ENCODE measurements at places on chromosomes 4 and X.

DNA sequence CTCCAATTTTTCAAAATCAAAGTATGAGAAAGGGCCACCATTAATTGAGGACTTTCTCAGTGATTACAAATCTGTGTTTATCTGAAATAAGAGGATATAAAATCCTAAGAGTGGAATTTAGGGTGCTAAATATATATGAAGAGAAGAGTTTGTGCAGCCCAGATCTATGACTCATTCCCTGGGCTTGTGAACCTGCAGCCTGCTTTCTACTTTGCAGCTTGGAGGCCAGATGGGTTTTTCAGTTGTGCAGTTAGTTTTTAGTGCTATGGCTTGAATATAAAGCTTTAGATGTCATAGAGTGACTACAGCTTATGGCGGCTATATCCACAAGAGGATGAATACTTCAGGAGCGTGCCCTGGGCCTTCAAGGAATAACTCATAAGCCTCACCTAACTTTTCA is 1391.1 kb downstream of the FSTL5 start:
- no peak for DNase-seq

GRCh38 chr4:93018806-93019205 is 715.0 kb downstream of the GRID2 start:
- DNase-seq, result no peak

DNA sequence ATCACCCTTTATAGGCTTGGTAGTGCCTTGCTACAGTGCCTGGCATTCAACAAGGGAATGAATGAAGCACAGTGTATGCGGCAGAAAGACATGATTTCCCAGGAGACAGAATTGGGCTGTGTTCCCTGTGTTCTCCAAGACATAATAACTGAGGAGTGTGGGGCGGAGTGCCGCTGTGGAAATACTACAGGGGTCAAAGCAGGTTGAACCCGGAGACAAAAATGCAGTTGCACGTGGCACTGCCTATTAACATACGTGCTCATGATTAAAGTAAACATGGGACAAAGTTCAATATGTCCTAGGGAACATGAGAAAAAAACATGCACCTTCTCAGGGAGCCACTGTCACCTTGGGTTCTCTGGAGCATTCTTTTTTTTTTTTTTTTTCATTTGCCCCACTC is 820.8 kb downstream of the RPA4 start:
- no peak for DNase-seq

DNA sequence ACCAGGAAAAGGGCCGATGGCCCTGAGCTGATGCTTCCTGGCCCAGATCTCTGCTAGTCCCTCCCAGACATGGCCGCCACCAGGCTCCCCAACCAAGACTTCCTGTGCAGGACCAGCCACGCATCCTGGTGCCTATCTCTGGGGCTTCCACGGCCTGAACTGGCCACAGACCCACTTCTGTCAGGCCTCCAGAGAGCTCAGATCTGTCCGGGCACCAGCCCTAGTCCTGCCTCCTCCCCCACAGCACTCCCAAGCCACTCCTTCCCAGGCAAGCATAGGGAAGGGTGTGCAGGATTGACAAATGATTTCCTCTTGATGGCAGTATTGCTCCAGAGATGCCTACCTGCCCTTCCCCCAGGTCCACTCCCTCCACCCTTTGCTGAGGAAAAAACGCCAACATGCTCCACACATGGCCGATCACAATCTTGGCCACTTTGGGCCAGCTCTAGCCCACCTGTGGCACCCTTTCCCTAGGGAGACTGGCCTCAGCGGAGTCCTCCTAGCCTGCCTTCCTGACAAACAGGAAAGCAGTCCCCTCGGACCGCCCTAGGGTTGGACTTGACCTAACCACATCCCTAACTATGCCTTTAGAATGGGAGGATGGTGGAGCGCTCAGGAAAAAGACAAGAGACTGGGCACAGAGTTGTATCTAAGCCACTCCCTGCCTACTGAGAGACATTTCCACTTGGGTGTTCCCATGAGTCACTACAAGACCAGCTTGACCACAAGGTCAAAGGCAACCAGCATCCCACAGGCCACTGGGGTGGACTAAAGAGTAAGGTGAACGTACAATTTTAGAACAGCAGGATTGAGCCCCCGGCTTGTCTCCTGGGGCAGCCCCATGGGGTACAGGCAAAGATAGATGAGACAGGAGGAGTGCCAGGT is 277.5 kb upstream of the AGTR2 start:
- DNase-seq, result no peak

DNA sequence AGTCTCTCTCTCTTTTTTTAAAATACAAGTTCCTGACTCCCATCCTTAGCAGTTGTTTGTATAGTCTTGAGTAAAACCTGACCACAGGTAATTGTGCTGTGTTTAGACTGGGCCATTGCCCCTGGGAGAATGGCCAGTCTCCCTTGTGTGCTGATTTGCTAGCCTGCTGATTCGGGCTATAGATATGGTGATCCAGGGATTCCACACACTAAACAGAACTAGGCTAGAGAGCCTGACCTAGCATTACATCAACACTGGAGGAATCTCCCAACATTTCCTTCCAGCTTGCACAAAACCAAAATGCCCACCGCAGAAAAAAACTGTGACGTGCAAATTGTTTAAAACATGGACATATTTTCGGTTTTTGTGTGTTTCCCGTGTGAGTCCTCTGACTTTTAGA is 5.1 kb downstream of the UPRT start:
- no peak for DNase-seq

DNA sequence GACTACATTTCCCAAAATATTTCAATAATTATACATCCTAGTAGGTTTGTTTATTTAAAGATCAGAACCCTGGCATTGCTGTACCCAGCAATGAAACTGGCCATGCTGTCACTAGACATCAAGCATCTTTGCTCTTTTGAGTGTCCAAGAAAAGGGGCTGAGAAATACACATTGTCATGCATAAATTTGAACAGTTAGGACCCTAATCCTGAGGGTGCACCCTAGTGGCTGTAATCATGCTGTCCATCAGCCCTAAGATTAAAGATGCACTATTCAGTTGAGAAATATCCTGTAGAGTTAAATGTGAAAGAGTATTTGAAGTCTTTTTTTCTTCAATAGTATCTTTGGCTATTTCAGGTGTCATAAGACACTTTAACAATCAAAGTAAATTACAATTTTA is 108.8 kb downstream of the NFKB1 start:
- DNase-seq, result no peak

GRCh38 chr4:19983072-19983471 is 268.6 kb upstream of the SLIT2 start:
- no peak for DNase-seq

DNA sequence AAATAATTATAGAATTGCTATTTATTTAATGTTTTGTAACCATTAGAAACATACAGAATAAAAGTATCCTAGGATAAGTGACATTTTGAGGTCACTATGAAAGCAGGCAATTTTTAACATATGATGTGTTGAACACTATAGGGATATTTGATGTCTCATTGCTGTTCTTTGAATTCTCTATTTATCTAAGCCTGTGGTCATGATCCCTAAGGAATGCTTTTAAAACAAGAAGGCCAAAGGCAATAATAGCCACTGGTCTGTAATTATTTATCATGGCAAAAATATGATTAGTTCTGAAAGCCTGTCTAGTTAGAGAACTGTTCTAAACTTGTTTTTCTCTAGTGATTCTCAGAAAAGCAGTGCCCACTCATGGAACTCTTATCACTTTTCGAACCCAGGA is 186.6 kb downstream of the RPA4 start:
- DNase-seq, result no peak

- DNase-seq, result no peak
Observed at GRCh38 chr4:138519436-138519835, 277.3 kb upstream of the SLC7A11 start.

DNA sequence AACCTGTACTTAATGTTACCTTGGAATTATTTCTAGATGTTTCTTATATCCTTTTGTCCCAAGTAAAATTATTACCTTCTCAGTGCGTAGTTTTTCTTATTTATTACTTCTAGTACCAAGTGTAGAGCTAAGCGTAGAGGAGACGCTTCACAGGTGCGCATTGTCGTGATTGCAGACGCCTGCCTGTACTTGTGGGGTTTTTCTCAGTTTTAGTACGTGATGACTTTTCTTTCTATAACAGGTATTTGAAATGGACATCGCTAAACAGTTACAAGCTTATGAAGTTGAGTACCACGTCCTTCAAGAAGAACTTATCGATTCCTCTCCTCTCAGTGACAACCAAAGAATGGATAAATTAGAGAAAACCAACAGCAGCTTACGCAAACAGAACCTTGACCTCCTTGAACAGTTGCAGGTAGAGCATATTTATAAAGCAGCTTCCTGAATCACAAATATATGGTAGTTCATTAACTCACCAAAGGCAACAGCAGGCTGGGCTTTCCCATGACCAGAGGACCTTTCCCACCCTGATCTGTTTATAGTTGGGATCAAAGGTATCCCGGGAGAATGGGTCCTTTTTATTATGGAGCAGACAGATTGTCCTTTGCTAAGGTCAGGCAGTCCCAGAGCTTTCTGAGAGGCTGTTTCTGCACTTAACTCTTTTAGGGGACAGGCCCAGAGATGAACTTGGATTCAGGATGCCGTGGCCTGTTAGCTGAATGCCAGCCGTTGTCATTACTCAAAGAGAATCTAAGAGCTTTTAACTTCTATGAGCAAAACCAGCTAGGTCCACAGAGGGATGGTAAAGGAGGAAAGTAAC is 172.9 kb downstream of the PTTG2 start:
- no peak for DNase-seq

DNA sequence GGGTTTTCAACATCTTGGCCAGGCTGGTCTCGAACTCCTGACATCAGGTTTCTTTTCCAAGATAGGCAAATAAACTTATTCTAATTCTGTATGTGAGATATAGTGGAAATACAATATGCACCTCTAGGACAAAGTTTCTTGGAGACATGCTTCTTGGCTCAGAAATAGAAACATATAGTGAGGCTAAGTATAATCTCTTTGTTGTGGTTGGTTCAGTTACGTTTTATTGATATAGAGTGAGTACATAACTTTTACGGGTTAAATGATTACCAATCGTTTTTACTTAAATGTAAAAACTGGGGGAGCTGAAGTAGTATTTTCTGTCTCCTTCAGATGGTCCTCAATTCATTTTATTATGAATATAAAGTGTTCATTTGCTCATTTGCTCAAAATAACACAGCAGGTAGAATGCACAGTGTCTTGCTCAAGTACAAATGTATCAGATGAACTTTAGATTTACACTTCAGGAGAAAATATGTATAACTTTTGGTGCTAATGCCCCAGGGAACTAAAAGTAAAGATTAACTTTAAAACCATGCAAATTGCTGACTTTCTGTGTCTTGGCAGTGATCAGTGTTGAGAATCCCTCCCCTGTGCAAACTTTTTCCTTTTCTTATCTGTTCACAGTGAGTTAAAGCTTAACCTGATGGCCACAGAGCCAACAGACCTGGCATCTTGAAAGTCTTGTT is 77.6 kb downstream of the AFF1 start:
- DNase-seq, result no peak

DNA sequence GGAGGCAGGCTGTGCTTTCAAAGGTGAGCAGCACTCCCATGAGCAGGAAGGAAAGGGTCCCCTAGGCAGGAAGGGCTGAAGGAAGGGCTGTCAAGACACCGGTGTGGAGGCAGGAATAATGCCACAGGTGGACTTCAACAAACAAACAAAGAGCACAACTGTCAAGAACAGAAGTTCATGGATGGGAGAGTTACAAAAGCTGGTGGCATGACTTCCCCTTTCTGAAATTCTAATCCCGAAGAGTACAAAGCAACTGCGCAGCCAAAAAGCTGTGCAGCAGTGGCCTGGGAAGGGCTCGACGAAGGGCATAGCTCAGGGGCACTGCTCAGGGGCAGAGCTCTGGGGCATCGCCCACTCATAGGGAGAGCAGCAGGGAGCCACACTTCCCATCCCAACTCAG is 582.3 kb upstream of the DIPK2B start:
- DNase-seq, result no peak

DNA sequence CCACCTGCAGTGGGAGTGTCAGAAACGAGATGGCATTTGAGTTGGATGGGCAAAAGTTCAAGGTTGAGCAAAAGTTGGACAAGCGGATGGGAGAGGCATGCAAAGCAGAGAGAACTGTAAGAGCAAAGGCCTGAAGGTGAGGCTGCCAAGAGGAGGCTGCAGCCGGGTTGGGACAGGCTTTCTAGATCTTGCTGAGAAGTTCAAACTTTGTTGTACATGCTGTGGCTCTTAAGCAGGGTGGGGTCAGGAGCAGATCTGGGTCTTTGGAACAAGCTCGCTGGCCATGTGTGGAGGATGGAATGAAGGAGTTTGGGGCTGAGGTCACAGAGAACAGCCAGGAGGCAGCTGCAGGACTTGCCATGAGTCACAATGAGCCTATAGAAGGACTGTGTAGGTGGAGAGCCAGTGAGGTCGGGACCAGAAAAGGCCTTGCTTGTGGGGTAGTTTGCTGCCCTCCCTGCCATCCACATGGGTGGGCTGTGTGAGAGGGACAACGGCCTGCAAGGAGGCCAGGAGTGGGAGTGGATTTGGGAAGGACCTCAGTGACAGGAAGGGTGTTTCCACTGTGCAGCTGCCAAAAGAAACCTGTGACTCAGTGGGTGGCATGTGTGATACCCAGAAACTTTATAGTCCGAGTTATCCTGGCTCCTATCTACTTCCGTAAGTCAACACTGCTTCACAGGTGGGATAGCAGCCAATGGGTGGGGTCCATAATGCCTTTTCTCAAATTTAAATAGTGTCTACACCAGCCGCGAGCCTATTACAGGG is 210.4 kb downstream of the MID1IP1 start:
- no peak for DNase-seq

- DNase-seq, result no peak
Observed at GRCh38 chrX:97399400-97399799, 515.7 kb downstream of the RPA4 start.

DNA sequence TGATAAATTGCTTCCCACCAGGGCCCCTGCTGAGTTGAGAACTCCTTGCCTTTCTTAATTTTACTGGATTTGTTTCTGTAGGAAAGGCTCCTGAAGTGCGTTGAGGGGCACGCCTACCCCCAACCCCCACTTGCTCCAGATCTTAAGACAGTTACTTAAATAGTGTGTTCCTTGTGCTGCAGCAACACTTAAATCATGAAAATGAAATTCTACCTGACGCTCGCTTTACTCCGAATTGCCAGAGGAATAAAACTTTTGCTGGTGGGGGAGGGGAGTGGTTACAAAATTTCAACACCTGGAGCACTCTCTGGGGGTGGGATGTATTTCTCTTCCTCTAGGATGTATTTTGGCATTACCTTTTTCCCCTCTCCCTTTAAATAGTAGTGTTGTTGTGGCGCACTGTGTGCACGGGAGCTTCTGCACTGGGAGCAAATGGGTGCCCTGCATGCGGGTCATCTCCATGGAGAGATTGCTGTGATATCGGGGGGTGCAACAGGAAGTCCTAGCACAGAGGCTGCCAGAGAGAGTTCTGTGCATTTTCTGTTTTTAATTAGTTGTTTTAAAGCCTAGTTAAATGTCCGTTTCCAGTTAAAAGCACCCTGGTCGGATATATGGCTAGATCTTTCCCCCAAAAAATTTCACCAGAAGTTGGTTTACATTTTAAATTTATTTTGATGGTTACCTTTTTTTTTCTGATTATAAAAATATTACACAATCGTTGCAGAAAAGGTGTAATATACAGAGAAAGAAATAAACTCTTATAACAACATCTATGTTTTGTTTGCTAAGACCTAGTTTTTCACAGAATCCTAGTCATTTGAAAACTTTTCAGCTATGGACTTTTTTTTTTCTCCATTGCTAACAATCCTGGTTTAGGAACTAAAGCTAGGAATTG is 207.7 kb downstream of the SOWAHB start:
- DNase-seq, result no peak

All from stimulated activated CD4-positive, alpha-beta T cell treated with anti-CD3 and anti-CD28 coated beads, TNF-alpha, amount 100 ng/mL, for 1 hour (primary cell).